ENCODE measurements at places on chromosomes 12 and 14.

GRCh38 chr12:29698756-29699155 lies 85.0 kb downstream of the TMTC1 start:
- DNase-seq = no peak

DNA sequence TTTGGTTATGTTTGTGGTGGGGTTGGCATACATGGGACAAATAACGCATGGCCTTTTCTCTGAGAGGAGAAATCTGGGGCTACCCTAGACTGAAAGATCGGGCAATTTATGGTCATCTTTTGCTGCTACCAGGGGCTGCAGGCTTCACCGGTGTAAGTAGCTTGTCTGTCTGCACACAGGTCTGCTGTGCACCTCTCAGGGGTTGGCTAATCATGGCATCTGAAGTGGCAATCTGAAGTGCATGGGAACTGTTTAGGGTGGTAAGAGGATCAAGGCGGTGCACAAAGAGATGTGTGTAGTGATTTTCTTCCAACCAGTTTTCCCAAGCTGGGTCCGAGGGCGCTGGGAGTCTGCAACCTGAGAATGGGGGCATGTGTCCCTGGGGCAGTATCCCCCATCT lies 141.3 kb downstream of the EMP1 start:
- no peak for DNase-seq

DNA sequence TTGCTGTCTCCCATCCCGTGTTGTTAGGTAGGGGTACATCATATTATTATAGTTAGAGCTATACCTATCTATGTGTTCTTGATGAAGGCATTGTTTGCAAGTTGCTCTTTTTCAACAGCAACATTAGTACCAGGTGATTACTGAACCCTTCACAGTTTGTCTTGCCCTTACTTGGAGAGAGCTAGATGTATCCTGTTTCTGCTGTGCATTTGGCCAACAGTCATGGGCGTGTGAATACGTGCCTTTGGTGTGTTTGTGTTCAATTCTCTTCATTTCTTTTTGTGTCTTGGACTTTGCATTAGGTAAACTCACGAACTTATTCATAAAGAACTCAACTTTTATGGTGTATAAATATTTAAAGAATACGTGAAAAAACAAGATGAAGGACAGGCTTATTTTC lies 14.3 kb downstream of the ARF6 start:
- DNase-seq = no peak

GRCh38 chr14:64465831-64466554 lies 694 bp downstream of the AKAP5 start:
- no peak for DNase-seq

DNA sequence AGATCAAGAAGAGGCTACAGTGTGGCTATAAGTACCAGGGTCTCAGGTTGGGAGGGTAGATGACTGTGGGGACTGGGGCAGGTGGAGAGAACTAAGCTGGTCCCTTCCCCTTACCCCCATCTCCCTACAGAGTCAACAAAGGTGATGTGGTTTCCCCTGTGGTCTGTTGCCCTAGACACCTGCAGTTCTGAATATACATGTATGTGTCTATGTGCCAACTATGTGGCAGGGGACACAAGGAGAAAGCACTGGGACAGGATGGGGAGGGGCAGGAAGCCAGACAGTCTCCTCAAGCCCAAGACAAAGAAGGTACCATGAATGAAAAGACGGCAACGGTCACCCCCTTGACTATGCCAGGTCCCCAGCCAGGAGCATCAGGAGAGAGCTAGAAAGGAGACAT lies 4.5 kb upstream of the HDAC7 start:
- DNase-seq = no peak

DNA sequence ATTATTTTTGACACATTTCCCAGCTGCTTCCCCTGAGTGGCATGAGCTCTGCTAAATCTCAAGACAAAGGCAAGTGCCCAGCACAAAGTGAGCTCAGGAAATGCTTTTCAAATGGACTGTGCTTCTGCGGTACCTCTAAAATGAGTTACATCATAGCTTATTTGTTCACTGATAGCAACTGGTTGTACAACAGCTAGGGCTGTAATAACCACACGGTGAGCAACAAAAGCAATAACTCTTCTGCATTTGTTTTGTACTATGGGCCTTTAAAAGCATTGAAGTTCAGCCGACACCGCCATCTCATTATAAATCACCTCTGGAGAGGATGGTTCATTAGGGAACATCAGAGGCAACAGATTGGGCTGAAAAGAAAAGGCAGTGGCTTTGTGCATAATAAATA lies 475.0 kb downstream of the GLT1D1 start:
- DNase-seq = no peak

Data from effector CD8-positive, alpha-beta T cell (primary cell).